Lung (tissue), 17 donors: ENCODE measurements at places on chromosomes 11 and 22.

DNA sequence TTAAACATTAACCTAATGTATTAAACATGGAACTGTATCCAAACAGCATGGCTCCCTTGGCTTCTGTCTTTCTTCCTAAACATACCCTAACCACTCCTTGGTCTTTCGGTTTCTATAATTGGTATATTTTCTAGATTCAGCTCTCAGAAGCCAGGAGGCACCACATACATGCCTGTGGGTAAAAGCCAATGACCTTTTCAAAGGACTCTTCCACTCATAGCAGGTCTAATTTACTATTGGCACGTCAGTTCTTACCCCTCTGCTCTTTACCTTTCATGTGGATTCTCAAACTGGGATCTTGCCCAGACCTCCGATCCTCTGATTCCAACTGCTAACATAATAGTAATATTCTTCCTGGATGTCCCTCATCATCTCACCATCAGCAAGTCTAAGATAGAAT, 835.1 kb downstream of the NTM start:
- no peak for DNase-seq

- no peak for DNase-seq
Measured at GRCh38 chr11:80502511-80502910, 1061.7 kb upstream of the TENM4 start.

- no peak for DNase-seq
Measured at GRCh38 chr22:22348127-22348814, 103.7 kb downstream of the VPREB1 start.

- no peak for DNase-seq
Measured at GRCh38 chr11:48043991-48044512, 63.7 kb downstream of the PTPRJ start.
